Fibroblast of lung (primary cell): ENCODE measurements at places on chromosomes 16 and 17.

GRCh38 chr17:50889528-50890118 is 23.5 kb upstream of the TOB1 start:
- DNase-seq: no peak

- no peak for DNase-seq
Measured at GRCh38 chr16:27786221-27786922, 236.4 kb downstream of the KATNIP start.

GRCh38 chr16:12152740-12153139 is 176.2 kb downstream of the SNX29 start:
- no peak for DNase-seq

DNA sequence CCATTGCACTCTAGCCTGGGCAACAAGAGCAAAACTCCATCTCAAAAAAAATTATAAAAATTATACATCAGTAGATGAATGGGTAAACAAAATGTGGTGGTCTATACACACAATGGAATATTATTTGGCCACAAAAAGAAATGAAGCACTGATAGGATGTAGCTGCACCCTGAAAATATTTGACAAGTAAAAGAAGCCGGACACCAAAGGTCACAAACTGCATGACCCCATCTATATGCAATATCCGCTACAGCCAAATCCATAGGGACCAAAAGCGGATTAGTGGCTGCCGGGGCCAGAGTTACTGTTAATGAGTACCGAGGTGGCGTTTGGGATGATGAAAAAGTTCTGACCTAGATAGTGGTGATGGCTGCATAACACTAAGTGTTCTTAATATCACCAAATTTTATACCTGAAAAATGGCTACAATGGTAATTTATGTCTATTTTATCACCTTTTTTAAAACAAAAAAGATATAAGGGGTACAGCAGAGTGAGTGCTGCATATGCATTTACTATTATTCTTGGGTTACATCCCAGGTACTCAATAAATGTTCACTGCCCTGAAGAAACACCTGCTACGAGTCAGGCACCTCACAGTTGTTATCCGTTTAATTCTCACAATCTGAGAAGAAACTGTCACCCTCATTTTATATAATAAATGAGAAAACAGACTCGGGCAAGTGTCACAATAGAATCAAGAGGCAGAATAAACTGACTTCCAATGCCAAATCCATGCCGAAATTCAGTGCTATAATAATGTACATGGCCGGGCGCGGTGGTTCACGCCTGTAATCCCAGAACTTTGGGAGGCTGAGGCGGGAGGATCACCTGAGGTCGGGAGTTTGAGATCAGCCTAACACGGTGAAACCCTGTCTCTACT is 807 bp upstream of the HBQ1 start:
- no peak for DNase-seq

GRCh38 chr16:57315416-57315815 is 30.9 kb upstream of the PLLP start:
- no peak for DNase-seq

DNA sequence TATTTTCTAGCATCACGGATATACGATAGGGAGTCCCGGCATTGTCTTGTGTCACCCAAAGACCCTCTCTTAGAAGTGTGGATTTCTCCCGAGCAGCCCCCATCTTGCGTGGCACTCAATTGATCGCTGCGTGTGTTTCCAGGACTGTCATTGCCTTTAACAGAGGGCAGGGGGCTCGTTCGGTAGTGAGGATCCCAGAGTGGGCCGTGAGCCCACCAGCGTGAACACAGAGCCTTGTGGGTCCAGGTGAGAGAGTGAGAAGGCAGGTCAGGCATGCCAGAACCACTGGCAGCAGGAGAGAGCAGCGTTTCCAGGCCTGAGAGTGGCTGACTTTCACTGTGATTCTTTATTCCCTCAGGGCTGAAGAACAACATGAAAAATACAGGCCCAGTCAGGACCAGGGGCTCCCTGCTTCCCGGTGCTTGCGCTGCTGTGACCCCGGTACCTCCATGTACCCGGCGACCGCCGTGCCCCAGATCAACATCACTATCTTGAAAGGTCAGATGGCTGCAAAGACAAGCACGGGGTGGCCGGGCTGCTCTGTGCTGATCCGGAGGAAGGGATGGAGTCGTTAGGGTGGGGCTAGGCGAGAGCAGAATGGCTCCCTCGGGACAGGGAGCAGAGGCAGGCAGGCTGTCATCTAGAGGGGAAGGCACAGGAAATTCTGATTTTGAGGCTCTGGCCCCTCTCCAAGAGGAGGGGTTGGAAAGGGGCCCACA is 22.4 kb downstream of the C1QTNF1 start:
- DNase-seq: no peak

- no peak for DNase-seq
Measured at GRCh38 chr17:1446201-1446600, 9.8 kb downstream of the CRK start.

- DNase-seq: peak; percentile 49
Measured at GRCh38 chr17:75476271-75476671, 19.8 kb downstream of the TMEM94 start.

DNA sequence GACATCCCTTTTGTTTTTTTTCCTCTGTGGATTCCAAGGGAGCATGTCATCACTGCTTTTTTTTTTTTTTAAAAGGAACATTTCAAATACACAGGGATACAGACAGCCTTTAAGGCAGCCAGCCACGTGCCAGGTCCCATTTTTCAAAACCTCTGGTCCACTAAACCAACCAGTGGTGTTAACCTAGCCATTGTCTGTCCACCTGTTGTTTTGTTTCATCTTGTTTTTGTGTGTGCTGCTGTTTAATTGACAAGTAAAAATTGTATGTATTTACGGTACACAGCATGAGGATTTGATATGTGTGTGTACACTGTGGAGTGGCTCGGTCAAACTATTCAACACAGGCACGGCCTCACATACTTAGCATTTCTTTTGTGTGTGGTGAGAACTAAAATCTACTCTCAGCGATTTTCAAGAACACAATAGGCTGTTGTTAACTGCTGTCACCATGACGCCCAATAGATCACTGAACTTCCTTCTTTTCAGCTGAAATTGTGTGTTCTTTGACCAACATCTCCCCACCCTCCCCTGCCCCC is 19.2 kb downstream of the TMEM114 start:
- peak; percentile 25 for DNase-seq
